Activated naive CD4-positive, alpha-beta T cell treated with anti-CD3 and anti-CD28 coated beads, Interleukin-2, amount 50 U/mL, for 72 hours (primary cell): ENCODE measurements at places on chromosomes 7 and 10. TPM values are rescaled to one million over a fixed set of nuclear protein-coding genes. Genes with fewer than 3 reads are reported as not detected.

CALML5 gene
- total RNA-seq = not detected

HOXA5 gene
- total RNA-seq = not detected

PILRA gene
- 0.84 TPM for total RNA-seq

HTR5A gene
- not detected for total RNA-seq

NT5C3A gene
- 53.5 TPM for total RNA-seq
